ENCODE measurements at places on chromosomes 13 and 19.

DNA sequence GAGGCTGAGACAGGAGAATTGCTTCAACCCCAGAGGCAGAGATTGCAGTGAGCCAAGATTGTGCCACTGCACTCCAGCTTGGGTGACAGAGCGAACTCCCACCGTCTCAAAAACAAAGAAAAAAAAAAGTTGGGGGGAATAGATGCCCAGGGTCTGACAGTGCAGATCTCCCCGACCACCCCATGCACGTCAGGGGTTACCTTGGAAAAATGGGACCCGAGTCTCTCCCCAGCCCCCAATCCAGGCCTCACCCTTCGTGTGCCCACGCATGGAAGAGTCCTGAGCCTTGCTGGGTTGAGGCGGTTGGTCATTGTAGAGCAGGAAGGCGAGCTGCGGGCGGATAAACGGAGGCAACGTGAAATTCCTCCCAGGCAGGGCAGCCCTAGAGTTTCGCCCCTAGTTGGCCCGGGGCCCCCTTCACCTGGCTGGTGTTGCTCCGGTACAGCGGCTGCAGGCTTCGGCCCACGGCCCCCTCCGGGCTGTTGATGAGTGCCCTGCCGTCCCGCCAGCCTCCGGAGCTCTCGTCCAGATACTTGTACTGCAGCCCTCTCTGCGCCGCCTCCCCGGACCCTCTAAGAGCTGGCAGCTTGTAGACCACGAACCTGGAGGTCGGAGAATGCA is 588 bp downstream of the DNASE2 start:
- no peak for DNase-seq

DNA sequence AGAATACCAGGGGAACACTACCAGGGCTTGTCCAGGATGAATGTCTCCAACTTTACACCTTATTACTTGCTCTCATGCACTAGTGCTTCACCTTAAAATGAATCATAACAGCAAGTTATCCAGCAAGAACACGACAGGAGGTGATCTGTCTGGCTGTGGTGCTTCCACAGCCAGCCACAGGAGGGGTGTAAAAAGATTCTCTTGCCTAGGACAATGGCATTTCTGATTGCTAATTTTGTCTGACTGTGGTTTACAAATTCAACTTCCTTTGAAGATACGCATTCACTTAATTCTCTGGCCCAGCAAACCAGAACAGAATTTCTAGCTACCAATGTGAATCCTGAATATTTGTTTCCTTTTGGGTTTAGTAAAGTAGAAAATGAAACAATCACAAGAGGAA is 23.1 kb upstream of the COG3 start:
- no peak for DNase-seq

- peak; percentile 87 for DNase-seq
These were observed 11.2 kb downstream of the ACTN4 start for GRCh38 chr19:38658462-38659306.

DNA sequence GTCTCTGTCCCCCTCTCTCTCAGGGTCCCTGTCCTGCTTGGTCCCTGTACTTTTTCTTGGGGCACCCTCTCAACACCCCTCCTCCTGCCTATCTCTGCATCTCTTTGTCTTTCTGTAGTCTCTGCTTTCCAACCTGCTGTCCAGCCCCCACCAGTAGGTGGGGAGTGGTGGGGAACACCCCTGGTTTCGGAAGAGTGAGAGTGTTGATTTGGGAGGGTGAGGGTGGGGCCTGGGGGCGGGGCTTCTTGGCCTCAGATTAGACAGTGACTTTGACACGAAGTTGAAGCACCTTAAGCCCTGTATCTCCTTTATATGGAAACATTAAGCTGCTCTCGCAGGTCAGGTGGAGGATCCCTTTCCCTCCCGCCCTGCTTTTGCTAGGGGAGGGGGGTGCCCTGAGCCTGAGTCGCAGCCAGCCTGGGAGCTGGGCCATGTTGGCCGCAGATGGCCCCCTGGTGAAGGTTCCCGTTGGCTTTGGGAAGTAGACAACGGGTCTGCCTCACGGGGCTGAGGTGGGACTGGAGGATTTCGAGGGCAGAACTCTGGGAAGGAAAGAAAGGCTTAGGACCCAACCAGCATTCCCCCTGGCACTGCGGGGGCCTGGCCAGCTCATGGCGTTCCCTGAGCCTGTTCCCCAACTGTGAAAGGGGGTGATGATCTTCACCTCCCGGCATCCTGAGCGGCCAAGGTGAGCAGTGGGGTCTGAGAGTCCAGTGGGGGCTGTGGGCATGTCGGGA is at the start of gene KCNJ14:
TSS of gene KCNJ14 (plus strand) at position 404 of the 737 bp plus-strand sequence. CDS start 6,151 bp downstream, outside the sequence.
- no peak for DNase-seq
